ENCODE measurements at places on chromosomes 3 and 15.

DNA sequence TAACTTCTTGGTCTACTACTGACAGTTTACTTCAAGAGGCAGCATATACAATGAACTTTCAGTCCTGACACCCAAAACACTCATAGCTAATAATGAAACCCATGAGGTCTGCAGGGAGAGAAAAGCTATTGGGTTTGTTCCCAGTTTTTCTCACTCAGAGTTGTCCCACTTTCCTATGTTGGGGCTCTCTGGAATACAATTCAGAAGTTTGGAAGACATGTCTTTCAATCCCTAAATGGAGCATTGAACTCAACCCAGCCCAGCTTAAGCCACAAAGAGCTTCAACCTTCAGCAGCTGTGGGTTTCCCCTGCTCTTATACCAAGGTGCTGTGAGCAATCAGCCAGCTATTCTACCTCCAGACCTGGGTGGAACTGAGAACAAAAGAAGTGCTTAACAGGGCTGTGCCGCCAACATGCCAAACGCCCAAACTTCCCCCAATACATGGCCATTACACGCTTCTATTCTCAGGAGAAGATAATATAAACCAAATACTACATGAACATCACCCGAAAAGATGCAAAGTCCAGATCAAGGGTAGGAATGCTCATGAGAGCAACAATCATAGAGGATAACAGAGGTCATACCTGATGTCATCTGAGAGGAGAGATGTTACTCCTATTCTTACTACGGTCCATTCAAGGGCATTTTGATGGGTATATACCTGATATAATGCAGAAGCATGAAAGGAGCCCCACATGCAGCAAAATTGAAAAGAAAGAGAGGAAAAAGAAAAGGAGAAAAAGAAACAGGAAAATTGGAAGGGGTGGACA lies 131.2 kb upstream of the TGFBR2 start:
- DNase-seq, result no peak

DNA sequence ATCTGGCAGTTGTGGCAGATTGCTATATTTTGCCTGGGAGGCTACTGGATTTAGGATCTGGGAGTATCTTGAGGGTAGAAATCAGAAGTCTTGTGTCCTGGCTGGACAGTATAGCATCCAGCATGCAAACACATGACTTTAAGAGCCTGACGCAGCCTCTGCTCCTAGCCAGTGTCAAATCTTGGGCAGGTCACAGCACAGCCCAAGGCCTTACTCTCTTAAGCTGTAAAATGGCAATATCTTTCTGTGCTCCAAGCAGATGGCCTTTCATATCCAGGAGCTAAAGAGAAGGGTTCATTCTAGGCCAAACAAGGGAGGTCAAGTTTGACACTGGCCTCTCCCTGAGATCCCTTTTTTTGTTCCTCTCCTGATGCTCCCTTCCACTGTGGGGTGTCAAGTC lies 19.8 kb upstream of the RAD18 start:
- DNase-seq, result no peak

DNA sequence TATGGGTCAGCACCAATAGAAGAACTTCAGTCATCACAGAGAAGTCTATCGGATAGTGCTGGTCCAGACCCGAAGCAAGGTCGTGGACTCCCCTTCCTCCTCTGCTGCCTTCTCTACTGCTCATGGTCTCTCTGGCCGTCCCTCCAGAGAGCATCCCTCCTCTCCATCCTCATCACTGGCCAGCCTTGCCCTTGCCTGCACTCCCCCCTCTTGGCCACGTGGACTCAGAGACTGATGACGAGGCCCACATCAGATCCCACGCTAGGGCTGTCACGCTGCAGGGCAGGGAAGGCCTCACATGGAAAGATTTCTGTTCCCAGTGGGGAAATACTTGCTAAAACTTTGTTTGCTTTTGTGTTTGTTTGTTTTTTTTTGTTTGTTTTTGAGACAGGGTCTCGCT lies 35.3 kb downstream of the IGDCC3 start:
- DNase-seq, result no peak

DNA sequence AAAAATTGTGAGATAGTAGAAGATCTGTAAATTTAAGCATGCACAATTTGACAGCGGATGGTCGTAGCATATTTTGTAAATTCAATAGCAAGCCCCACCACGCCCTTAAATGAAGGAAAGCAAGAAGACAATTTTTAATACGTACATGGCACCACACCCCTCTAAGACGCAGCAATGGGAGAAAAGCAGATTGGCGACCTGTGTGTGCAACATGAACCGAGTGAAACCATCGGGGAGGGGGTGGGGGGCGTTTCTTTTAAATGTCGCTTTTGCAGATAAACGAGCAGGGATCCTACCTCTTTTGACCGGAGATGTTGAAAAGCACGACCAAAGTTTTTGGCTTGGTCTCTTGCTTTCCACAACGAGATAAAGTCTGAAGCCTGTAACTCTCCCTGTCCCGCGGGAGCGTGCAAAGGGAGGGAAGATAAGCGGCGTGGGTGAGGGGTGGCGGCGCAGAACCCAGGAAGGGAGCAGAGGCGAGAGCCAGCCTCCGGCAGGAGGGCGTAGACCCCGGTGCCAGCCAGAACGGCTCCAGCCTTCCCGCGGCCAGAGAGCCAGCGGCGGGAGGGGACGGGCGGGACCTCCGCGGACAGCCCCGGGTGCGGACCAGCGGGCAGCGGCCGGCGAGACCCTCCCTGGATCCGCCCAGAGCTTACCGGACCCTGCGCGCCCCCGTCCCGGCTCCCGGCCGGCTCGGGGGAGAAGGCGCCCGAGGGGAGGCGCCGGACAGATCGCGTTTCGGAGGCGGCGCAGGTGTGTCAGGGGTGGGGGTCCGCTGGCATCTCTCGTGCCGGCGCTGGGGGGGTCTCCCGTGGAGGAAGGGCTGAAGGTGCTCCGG lies at the start of gene CHL1:
Gene CHL1, plus strand, starts transcription at position 453 of the 838 bp plus-strand sequence. CDS start 123,014 bp downstream, outside the sequence.
- no peak for DNase-seq

GRCh38 chr3:167882057-167882667 lies 146.6 kb downstream of the SERPINI1 start:
- no peak for DNase-seq

- no peak for DNase-seq
Measured at GRCh38 chr3:125019271-125019670, 36.5 kb downstream of the HEG1 start.

- no peak for DNase-seq
Measured at GRCh38 chr3:15065550-15066007, 464 bp upstream of the MRPS25 start.

GRCh38 chr3:158794936-158795518 lies 6.8 kb upstream of the MFSD1 start:
- no peak for DNase-seq

GRCh38 chr3:37912052-37912733 lies 50.5 kb downstream of the CTDSPL start:
- no peak for DNase-seq

DNA sequence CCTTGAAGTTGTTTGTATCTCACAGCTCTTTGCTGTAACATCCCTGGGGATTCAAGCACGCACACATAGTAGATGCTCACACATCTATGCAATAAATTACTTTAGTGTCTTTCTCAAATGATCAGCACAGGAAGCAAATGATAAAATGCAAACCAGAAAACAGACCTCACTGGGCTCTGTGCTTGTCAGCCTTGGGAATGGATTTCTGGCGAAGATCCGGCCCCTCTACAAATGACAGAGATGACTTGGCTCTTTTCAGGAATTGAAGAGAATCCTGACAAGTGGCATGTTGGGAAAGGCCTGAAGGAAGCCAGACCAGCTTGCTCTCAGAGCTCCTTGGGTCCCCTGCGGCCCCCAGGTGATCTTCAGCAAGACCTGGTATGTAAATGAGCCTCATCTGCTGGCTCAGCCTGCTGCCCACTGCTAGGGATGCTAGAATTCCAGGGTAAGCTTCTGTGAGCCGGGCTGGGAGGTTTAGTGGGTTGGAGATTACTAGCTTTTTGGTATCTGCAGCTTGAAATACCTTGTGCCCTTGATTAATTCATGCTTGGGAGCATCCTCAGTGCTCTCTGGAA lies 54.1 kb downstream of the LPP start:
- no peak for DNase-seq

GRCh38 chr3:68703066-68703465 lies 229.3 kb downstream of the TAFA4 start:
- DNase-seq, result no peak

GRCh38 chr3:193782276-193782647 lies 189.3 kb downstream of the OPA1 start:
- no peak for DNase-seq

GRCh38 chr15:62649793-62650420 lies 392.6 kb upstream of the TPM1 start:
- DNase-seq, result no peak

- DNase-seq, result no peak
Measured at GRCh38 chr15:70585707-70586034, 177.7 kb downstream of the UACA start.

- DNase-seq, result no peak
Measured at GRCh38 chr3:58394339-58394738, 39.3 kb downstream of the PDHB start.

DNA sequence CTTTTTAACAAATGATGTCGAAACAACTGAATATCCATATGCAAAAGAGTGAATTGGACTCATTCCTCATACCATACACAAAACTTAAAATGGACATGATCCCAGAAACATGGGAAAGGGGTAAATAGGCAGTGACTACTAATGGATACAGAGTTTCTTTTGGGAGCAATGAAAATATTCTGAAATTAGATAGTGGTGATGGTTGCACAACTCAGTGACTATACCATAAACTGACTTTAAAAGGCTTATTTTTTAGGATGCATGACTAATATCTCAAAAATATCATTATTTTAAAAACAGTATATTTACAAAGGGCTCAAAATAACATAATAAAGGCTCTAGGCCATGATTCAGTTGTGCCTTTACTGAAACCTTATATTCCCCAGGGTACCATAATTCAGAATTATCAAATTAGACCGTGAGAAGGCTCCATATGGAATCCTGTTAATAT lies 16.3 kb upstream of the ATP13A3 start:
- no peak for DNase-seq

GRCh38 chr3:37546876-37547275 lies 314.8 kb upstream of the CTDSPL start:
- DNase-seq, result no peak

- no peak for DNase-seq
Measured at GRCh38 chr3:155012584-155012983, 67.5 kb upstream of the MME start.

GRCh38 chr3:134622806-134623365 lies 27.9 kb downstream of the KY start:
- no peak for DNase-seq

DNA sequence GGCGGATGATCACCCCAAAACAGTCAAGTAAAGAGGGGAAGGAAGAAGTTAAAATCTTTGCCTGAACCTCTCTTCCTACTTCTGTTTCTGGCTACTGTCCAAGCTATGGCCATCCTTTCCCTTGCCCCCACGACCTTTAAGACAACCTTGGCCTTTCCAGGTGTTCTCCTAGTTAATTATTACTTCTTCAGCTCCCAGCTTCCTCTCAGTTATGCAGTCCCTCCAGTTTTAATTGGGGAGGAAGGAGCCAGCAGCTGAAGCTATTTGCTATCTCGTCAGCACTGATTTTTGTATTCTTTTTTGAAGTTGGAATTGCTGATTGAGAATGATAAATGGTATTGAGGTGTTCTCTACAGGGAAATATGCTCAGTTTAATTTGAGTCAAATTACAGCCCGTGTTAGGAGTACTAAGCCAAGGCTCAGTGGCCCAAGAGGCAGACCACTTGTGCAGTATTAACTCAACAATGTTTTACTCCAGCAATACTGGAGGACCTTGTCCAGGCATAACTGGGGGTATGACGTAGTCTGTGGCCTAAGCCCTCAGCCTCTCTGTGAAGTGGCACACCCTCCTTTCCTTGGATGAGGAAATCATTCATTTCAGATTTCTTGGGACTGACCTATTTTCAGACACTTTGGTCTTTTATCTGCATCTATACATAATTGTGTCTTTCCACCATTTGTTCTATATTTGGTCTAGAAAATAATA lies 336.9 kb downstream of the SLC9A9 start:
- DNase-seq, result no peak

DNA sequence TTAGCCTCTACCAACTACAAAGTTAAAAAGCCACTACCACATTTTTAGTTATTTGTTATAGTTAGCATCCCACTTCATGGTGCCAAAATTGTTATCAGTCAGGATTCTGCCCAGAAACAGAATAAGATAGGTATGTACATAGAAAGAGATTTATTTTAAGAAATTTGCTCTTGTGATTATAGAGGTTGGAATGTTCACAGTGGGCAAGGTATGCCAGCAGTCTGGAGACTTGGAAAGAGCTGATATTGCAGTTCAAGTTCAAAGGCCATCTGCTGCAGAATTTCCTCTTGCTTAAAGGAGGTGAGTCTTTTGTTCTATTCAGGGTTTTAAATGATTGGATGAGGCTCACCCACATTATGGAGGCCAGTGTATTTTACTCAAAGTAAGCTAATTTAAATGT lies 143.8 kb upstream of the POU1F1 start:
- no peak for DNase-seq

GRCh38 chr3:19994796-19995195 lies 17.3 kb downstream of the PP2D1 start:
- DNase-seq, result no peak

- DNase-seq, result no peak
Measured at GRCh38 chr3:123319760-123320159, 118.0 kb downstream of the SEC22A start.

DNA sequence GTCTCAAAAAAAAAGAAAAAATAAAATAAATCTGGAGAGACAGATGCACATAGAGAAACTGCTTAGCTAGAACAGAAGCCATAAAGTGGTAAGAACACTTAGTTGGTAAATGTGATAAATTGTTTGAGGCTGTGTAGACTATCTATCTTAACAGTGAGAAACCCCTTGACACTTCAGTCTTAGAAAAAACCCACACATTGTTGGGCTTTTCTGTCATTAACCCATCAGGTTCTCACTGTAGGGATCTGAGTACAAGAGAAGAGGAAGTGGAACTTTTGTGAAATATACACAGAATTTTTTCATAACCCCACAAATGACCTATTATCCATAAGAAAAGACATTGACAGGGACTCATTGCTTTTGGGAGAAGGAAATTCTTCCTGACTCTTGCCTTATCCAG lies 24.4 kb downstream of the TP63 start:
- no peak for DNase-seq

GRCh38 chr3:39260957-39261356 lies 18.9 kb downstream of the CX3CR1 start:
- DNase-seq, result no peak

- no peak for DNase-seq
Measured at GRCh38 chr3:15347063-15347736, 14.8 kb upstream of the SH3BP5 start.

- no peak for DNase-seq
Measured at GRCh38 chr3:136473716-136474326, 223.7 kb downstream of the PCCB start.

GRCh38 chr15:73127302-73127936 lies 75.2 kb downstream of the NEO1 start:
- no peak for DNase-seq

DNA sequence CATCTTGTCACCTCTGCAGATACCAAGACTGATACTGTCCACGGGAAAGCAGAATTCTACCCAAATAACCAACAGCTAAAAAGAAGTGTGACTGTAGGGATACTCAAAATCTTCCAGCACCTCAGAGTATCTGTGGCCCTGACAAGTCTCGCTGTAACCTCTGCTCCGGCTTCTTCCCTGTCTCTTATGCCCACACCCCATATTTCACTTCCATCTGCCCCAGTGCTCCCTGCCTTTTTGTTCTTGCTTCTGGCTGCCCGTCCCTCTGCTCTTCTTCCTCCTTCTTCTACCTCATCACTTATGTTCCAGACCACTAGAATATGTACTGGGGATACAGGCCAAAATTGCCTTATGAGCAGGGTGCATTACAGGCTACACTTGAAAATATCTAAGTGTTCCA lies 45.4 kb downstream of the CRTAP start:
- no peak for DNase-seq

GRCh38 chr3:182802413-182803390 lies 9.4 kb downstream of the ATP11B start:
- no peak for DNase-seq

All from stimulated activated CD4-positive, alpha-beta T cell treated with anti-CD3 and anti-CD28 coated beads, Interleukin-1b, Interleukin-23, amount 100 ng/mL, for 1 hour (primary cell).